ENCODE measurements at places on chromosomes 6 and 20.

GRCh38 chr6:121523628-121524027 is 88.2 kb downstream of the GJA1 start:
- no peak for DNase-seq

- DNase-seq = no peak
These were observed 186.7 kb downstream of the BMP2 start for GRCh38 chr20:6954219-6954618.

GRCh38 chr6:141467041-141467440 is 665.7 kb upstream of the GJE1 start:
- no peak for DNase-seq

GRCh38 chr6:39365281-39366074 is 43.0 kb upstream of the KCNK16 start:
- no peak for DNase-seq

- no peak for DNase-seq
These were observed 8.6 kb upstream of the IP6K3 start for GRCh38 chr6:33755070-33755869.

GRCh38 chr6:83467620-83468036 is 36.8 kb upstream of the ME1 start:
- no peak for DNase-seq

GRCh38 chr6:132084811-132085509 is 133.8 kb upstream of the CCN2 start:
- DNase-seq = no peak

DNA sequence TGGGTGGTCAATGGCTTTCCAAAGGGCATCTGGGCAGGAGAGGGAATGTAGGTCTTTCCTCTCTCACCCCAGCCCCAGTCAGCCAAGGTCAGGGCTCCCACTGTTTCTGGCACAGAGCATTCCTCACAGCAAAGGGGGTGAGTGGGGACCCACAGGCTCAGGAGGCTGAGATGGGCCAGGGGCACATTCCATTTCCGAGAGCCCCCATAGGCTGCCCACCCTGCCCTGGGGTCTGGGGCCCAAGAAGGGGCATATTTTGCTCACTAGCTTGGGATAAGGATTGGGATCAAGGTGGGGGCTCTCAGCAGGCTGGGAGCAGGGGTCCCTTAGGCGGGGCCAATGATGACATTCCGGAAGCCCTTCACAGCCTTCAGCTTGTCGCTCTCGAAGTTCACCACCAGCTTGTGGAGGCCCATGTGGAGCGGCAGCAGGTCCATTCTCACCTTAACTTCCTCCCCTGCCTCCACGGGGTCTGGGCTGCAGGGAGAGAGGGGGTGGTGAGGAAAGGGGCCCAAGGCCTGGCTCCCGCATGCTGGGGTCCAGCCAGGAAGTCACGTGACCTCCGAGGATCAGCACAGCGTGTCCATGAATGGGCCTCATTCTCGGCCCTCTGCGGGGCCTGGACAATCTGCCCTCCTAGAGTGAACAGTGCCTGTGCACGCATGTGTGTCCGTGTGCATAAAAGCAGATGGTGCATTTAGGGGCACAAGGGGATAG is 35.0 kb downstream of the TGM2 start:
- peak; percentile 16 for DNase-seq

GRCh38 chr20:50111829-50112495 is 988 bp downstream of the UBE2V1 start:
- no peak for DNase-seq

GRCh38 chr6:32081168-32081990 is 27.8 kb downstream of the TNXB start:
- no peak for DNase-seq

DNA sequence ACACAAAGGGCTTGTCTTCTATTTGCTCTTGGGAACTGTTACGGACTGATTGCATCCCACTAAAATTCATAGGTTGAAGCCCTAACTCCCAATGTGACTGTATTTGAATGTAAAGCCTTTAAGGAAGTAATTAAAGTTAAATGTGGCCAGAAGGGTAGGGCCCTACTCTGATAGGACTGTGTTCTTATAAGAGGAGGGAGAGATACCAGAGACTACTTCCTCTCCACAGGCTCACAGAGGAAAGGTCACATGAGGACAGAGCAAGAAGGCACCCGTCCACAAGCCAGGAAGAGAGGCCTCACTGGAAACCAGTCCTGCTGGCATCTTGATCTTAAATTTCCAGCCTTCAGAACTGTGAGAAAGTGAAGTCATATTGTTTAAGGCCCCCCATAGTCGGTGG is 211.9 kb downstream of the CDH26 start:
- DNase-seq = no peak

- DNase-seq = no peak
These were observed 1.7 kb upstream of the NKX2-4 start for GRCh38 chr20:21399005-21399475.

DNA sequence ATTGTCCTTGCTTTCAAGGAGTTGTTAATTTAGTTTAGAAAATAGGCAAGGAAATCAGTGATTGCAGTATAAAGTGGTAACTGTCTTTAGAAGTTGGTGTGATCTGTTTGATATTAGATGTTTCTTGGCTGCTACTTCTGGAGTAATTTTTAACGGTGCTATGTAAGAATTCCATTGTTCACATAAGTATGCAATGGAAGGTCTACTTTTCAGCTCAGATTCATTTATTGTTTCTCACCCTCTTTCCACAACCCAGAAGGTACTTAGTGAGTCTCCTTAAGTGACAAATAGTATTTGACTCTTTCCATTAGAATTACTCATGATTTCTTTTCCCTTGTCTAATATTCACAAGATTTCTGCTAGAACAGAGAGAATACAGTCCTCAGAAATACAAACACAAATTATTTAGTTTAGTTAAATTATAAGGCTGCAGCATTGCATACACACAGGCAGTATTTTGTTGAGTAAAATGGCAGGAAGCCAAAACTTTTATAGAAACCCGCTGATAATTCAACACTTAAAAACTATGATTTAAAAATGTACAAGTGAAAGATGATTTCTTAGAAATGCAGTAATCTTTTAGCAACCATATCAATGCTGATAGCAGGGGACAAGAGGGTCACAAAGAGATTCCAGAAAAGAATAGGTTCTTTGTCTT is 554.3 kb downstream of the CD109 start:
- no peak for DNase-seq

GRCh38 chr6:53201270-53201669 is 52.6 kb upstream of the GCM1 start:
- DNase-seq = no peak

DNA sequence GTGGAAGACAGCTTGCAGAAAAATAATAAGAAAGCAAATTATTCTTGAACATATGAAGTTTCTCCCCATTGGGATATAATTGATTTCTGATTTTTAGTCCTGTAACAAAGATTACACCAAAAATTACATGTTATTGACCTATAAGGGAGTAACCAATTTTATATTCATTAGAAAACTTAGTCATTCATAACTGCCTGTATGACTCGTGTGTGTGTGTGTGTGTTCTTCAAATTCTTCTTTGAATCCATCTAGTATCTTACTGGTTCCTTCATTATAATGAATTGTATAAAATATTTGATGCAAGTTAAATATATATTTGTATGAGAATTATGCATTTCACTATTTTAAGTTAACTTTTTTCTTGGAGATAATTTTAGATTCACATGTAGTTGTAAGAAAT is 310.4 kb downstream of the HAO1 start:
- no peak for DNase-seq

DNA sequence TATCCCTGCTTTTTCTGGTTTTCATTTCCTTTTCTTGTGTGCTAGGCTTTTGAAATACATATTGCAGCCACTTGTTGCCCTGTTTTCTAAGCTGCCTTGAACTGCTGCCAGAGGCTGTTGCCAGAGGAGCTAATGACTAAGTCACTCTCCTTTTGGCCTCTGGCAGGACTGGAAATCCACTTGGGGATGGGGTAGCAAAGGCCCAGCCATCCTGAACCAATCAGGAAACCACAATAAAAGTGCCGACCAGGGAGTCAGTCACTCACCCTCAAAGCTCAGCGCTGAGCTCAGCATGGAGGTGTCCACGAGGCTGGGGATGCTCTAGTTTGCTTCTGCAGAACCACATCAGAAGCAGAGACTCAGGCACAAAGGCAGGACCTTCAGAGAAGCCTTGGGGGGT is 813.0 kb downstream of the DHX35 start:
- DNase-seq = no peak

DNA sequence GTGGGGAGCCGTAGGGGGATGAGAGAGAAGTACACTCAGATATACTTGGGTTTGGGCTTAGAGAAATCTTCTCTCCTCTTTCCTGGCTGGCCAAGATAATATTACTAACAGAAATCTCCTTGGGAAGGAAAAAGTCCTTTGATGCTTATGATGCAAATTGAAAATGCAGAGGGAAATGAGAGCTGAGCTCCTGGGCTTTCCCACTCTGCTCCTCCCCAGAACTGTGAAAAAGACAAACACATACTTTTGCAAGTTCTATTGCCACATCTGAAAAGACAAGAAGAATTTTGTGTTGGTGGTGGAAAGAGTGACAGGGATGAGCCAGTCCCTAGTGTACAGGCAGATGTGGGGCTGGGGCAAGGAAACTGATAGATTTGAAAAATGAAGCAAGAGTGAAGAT is 185.9 kb downstream of the ANKRD60 start:
- DNase-seq = no peak

- DNase-seq = no peak
These were observed 331.8 kb downstream of the HACE1 start for GRCh38 chr6:104527761-104528415.

DNA sequence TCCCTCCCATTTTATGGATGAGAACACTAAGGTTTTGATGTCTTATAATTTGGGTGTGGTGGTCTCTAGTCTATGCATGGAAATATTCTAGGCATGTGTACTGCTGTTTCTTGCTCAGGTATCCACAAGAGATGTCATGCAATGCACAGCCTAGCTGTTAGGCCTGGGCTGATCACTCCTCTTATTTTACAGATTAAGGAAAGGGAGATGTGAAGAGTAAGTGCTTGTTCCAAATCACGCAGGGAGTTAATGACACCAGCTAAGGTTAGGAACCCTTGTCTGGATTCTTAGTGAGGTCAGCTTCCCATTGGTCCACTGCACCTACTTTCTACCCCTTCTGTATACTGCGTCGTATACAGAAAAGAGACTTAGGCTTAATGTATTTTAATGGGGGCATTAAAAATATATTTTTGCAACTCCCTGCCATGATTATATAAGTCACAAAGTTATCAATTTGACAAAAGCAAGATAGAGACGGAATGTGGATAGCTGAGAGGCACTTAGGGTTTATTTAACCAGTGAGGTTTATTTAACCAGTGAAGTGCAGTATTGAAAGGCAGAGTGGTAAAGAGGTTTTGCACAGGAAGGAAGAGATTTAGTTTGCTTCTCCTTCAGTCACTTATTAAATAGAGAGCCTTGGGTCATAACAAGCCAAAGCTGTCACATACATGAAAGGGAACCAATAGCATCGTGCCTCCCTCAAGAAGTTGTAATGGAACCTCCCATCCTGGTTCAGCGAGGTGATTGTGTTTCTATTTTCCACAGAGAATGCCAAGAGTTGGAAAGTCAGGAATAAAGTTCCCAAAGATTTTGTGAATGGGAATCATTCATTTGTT is 95.0 kb upstream of the FAM184A start:
- no peak for DNase-seq

GRCh38 chr20:51522207-51522606 is 20.3 kb downstream of the NFATC2 start:
- no peak for DNase-seq

DNA sequence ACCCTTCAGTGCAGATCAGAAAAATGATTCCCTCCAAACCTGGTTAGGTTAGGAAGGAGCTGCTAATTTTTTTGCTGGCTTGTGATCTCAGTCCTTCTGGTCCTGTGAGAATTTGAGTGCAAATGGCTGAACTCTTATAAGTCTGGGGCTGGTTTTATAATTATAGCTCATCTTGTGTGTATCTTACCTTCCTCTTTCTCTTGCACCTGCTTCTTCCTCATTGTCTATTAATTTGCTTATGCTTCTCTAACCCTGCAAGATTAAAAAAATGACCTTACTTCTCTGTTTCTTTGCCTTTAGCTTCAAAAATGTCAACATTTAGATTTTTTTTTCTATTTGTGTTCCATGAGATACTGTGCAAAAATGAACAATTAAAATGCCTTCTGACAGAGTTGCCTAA is 576.2 kb downstream of the DHX35 start:
- no peak for DNase-seq

DNA sequence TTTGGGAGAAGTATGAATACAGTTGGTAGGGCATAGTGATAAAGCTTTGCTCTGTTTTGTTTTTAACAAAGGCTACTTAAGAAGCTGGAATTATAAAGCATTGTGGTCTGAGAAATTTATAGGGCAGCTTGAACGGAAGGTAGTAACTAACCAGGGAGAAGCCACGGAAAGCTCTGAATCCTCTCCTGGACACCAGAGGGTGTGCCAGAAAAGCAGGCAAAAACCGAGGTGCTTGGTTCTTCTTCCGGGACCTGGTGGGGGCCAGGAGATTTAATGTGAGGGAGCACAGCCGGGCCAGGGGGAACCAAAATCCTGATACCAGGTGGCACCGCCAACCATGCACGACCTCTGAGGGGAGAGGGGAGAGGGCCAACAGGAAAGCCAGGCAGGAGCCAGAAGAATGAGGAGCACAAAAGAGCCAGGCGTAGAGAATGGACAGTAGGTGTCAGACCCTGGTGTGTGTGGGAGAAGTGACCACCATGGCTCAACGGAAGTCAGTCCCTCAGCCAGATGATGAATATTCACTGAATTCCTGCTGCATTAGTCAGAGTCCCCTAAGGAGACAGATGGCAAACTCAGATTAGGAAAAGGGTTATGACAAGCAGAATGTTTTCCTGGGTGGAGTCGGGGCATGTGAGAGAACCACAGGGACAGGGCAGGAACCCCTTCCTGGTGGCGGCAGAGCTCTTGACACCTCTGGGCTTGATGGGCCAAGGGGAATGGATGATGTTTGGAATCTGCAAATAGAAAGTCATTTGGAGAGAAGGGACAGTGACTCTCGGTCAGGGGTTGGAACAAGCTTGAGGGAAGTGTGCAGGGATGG is 262.3 kb downstream of the ZNF217 start:
- no peak for DNase-seq

DNA sequence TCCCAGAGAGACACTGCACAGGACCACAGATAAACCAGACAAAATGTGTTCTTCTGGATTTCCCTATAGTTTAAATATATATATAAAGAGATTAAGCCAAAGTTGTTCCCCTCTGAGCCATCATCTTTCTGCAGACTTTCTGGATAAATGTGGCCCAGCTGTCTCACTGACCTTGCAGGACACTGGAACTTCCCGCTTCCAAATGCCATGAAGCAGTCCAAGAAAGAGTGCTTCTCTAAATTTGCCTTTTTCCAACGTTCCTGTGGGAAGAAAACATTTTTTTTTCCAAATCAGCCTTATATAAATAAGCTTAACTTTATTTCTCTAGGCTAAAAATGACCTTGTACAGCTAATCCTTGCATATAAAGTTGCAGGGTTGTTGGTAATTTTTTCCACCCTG is 65.7 kb downstream of the CYP39A1 start:
- DNase-seq = no peak

DNA sequence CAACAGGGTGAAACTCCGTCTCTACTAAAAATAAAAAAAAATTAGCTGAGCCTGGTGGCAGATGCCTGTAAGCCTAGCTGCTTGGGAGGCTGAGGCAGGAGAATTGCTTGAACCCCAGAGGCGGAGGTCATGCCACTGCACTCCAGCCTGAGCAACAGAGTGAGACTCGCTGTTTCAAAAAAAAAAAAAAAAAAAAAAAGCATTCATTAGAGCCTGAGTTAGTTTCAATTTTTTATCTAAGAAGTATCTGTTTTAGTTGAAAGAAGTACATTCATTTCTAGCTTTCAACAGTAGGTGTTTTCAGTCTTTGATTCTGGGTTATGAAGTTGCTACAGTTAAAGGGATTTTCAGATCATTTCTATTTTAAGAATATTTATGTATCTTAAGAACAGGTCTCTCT is 42.2 kb downstream of the ZNF292 start:
- no peak for DNase-seq
